CD4-positive, alpha-beta T cell treated with Interferon alpha-2 for 1 hour (primary cell): ENCODE measurements at places on chromosomes 2 and 18.

- no peak for DNase-seq
Observed at GRCh38 chr2:9313443-9313842, 106.8 kb downstream of the ASAP2 start.

- no peak for DNase-seq
Observed at GRCh38 chr2:190340369-190340768, 3.0 kb upstream of the INPP1 start.

DNA sequence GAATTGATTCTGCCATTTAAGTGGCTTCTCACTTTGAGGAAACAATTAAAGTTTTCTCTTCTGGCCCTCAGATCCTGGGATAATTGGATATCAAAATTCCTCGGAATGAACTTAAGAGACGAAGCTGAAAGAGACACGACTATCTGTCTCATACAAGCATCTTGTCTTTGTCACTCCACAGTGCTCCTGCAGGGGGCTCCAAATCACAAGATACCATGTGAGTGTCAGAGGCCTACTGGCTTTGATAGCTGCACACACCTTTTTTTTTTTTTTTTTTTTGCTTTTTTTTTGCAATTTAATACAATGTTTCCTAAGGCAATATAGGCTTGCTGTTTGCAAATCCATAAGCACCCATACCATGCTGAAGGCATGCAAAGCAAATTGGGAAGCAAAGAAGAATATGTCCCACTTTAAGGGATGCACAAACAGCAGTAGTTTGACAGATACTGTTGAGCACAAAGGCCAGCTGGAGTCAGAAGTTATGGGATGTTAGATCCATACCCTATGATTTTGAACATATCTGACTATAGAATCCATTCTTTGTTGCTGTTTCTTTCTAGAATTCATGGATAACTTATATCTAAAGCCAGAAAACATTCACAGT is 109.0 kb upstream of the CBLN2 start:
- no peak for DNase-seq

GRCh38 chr2:241774419-241775222 is 2.0 kb upstream of the GAL3ST2 start:
- no peak for DNase-seq

DNA sequence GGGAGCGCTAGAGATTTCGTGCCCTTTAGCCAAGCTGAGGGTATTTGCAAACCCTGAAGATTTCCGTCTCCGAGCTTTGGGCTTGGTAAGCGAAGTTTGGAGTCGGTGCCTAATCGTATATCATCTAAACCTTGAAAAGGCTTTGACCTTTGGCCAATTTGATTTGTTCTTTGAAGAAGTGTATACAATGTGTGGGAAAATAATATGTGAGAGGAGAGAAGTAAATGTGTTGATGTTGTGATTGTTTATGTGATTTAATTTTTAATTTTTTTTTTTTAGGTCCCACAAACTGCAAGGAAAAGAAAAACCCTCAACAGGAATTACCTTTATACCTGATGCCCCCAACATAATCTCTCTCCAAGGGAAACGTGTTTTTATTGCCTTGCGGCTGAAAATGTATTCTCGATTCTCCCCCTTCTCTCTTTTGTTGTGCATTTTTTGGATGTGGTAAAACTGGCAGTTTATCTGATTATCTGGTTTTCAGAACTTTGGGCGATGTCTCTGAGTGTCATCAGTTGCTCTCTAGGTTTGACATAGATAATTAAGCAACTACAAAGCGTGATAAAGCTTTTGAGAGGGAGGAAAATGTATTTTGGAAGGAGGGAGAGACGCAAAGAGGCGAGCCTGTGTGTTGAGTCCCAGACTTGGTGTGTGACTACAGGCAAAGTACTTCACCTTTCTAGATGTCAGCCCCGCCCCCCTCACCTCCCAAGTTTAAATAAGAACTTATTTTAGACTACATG is 912 bp upstream of the FBXO11 start:
- DNase-seq: peak; percentile 71

GRCh38 chr2:227629435-227629834 is 12.1 kb downstream of the SCYGR4 start:
- DNase-seq: no peak

DNA sequence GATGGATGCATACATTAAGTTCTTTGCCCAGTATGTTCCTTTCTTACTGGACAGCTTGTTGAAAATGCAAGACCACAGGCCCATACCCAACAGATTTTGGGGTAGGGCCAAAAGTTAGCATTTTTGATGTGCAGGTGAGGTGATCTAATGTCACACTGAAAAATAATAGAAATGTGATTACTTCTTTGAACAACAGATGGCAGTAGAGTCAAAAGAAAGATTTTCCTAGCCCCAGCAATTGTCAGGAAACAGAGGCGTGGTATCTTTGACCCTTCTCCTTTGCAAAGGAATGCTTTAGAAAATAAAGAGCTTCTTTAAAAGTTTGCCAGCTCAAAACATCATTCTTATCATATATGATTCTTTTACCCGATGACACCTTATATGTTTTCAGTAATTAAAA is 343.6 kb upstream of the SYT4 start:
- no peak for DNase-seq

DNA sequence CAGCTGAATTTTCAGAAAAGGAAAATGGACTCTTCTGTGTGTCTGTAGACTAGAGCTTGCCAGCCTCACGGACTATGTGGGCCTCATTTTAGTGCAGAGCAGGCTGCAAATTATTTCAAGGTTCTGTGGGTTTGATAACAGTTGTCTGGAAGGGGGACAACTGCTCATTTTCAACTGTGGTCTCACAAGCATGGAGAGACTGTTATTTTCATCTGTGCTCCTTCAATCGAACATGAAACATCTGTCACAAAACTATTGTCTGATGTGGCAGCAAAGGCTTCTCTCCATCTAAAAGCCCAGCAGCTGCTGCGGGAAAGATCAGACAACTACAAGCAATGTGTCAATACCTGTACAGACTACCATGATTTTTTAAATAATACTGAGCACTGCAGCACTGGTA is 211.8 kb downstream of the LRRTM4 start:
- DNase-seq: no peak

GRCh38 chr2:71961289-71962027 is 186.2 kb downstream of the CYP26B1 start:
- no peak for DNase-seq

DNA sequence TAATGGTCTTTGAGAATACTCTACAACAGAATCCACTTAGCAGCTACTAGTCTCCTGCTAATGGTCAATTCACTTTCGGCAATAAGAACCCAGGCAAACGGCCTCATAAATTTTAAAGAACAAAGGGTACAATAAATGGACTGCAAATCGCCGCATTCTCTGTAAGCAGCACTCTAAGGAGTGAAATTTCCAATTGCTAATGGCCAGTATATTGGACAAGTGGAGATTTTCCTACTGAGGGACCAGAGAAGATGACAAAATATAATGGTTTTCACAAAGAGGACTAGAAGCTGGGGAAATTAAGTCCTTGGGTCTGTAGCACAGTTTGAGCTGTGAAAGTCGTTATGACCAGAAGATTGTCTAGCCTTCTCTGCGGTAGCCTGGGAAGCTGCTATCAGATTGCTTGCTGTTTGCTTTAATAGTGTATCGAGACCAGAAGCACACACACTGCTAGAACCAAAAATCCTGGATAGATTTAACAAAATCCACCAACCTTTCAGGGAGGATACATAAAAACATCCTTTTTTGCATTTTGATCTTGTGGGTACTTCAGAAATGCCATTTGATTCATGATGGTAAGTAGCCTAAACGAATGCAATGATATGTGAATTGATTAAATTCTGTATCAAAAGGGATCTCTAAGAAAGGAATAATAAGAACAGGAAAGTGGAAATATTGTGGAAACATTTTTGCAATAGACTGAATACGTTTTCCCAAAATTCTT is 53.6 kb upstream of the ATP8B1 start:
- DNase-seq: no peak

- no peak for DNase-seq
Observed at GRCh38 chr2:167575276-167575675, 672.1 kb downstream of the STK39 start.

DNA sequence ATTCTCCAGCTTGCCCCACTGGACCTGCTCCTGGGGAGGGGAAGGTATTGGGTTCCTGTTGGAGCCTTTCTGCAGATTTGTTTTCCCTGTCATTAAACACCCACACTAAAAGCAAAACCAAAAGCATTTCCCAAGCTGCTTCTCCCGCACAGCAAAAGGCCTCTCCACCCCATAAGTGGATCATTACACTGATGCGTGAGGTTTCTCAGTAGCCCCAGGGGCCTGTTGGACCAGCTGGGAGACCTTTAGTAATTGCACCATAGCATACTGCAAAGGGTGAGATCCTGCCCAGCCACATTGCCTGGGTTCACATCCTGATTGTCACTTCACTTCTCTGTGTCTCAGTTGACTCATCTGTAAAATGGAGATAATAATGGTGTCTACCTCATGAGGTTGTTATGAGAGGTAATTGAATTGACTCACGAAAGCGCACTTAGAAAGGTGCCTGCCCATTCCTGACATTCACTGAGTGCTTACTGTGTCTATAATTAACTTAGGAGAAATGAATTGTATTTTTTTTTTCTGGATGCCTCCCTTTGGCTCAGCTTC is 43.9 kb downstream of the TOGARAM2 start:
- no peak for DNase-seq

DNA sequence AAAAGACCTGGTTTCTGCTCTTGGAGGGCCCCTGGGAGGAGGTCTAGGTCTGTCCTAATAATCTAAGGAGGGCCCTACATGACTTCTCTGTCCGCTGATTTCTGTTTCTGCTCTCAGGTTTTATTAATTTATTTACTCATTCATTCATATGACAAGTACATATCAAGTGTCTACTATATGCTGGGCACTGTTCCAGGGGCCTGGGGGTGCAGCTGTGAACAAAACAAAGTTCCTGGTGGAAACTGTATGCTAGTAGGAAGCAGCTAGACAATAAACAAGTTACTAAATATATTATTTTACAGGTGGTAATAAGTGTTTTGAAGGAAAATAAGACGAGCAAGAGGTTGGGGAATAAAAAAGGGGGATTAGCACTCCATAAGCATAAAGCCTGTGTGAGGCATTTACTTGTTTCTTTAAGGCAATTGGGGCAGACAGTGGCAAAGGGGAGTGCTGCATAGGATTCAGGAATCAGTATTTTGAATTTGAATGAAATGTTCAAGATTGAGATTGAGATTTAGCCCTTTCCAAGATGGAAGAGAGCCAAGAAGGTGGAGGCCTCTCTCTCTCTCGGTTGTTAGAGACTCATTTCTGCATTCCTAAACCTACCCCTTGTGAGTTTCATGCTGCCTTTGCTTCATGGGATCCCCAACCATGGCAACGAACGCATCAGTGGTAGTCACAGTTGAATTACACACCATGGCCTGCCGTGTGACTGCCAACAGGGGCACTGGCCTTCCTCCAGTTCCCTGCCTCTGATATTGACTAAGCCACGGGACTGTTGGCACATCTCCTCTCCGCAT is 28.3 kb downstream of the DRC1 start:
- no peak for DNase-seq

DNA sequence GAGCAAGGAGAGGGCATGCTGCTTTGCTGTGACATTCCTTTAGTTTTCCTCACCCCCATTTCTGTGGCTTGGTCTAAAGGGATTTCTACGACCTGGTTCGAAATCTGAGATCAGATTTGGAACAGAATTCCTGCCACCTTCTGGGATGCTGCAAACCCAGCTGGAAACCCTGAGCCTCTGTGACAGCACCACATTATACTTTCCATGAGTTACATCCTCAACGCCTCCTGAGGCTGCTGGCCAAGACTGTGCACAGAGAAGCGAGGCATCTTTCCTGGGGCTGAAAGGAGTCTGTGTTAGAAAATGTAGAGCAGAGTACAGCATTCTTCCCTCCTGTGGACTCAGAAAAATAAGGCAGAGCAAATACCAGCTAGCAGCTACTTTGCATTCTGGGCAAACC is 138.1 kb upstream of the CHAC2 start:
- no peak for DNase-seq

DNA sequence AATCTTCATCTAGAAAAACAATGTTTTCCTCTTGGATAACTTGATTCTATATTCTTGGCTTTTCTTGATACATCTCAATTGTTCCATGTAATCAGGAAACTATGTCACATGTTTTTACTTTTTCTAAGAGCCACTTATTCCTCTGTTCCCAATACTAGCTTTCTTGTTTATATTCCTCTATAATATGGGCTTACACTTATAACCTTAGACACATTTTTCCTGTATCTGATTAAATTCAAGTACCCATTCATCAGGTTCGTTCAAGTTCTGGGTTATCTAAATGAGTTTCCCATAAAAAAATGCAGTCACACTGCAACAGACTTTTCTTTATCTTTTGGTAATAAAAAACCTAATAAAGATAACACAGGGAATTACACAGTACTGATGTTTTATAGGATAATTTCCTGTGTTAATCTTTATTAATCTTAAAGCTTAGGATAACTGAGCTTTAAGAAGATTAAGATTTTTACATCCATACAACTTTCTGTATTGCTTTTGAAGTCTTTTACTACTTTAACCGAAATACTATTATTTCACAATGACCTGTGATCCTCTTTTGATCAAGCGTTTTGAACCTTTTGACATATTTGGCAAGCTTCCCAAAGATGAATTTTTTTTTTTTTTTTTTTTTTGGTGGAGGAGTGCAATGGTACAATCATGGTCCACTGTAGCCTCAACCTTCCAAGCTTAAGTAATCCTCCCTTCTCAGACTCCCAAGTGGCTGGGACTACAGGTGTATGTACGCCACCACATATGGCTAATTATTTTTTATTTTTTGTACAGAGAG is 44.3 kb upstream of the C2orf66 start:
- no peak for DNase-seq

DNA sequence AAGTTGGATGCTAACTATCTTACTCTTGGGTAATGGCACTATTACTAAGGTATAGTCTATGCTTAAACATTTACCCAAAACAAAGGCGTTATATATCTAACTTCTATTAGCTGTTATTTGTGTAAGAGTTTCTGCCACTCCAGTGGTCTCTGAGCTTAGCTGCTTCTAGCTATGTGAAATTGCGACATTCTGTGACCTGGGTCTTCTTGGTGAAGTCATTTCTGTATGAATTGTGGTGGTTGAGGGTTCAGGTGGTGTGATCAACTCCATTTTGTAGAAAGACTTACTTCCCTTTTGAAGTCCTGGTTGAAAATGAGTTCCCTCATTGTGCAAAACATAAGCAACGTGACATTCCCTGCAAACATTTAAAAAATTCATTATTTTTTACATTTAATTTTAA is 221.6 kb downstream of the PIK3C3 start:
- no peak for DNase-seq

DNA sequence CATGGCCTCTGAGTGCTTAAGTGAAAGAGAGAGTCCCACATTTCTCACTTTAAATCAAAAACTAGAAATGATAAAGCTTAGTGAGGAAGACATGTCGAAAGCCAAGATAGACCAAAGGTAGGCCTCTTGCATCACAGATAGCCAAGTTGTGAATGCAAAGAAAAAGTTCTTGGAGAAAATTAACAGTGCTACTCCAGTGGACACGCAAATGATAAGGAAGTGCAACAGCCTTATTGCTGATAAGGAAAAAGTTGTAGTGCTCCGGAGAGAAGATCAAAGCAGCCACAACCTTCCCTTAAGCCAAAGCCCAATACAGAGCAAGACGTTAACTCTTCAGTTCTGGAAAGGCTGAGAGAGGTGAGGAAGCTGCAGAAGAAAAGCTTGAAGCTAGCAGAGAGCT is 32.1 kb downstream of the PSMD1 start:
- no peak for DNase-seq

- no peak for DNase-seq
Observed at GRCh38 chr2:117763804-117764203, 50.7 kb upstream of the DDX18 start.
